Epithelial cell of alveolus of lung (primary cell): ENCODE measurements at places on chromosomes 6 and 20. TPM values are rescaled to one million over a fixed set of nuclear protein-coding genes. Genes with fewer than 3 reads are reported as not detected.

Gene MEI4
- not detected in 2 replicates for total RNA-seq

Gene KLHDC3
- 90.9 and 103 TPM in 2 replicates for total RNA-seq

Gene KCNB1
- under 0.01 TPM in 1 of 2 replicates, not detected in the other for total RNA-seq

Gene UBD
- total RNA-seq, result 0.13 TPM in 1 of 2 replicates, not detected in the other

Gene PPARD
- 17.3 and 21.2 TPM in 2 replicates for total RNA-seq

Gene CD83
- total RNA-seq, result 0.88 and 1.0 TPM in 2 replicates

Gene TPD52L1
- 0.96 and 5.2 TPM in 2 replicates for total RNA-seq

Gene CDSN
- total RNA-seq, result 0.13 TPM in 1 of 2 replicates, not detected in the other

Gene ZNF311
- total RNA-seq, result 1.4 and 2.2 TPM in 2 replicates

Gene TCP11
- total RNA-seq, result not detected in 2 replicates

Gene ANKRD66
- total RNA-seq, result not detected in 2 replicates

Gene NTSR1
- 0.39 TPM in 1 of 2 replicates, not detected in the other for total RNA-seq

Gene KIAA0408
- total RNA-seq, result 1.6 and 2.2 TPM in 2 replicates

Gene ACTR5
- total RNA-seq, result 4.6 and 5.3 TPM in 2 replicates

Gene GPX6
- not detected in 2 replicates for total RNA-seq

Gene AMD1
- total RNA-seq, result 47.9 and 62.3 TPM in 2 replicates

Gene CST5
- 0.13 TPM in 1 of 2 replicates, not detected in the other for total RNA-seq

Gene ADGRF1
- total RNA-seq, result not detected in 2 replicates

Gene GPX5
- total RNA-seq, result not detected in 2 replicates

Gene BPIFB1
- not detected in 2 replicates for total RNA-seq

Gene CTAGE9
- not detected in 2 replicates for total RNA-seq

Gene LTV1
- total RNA-seq, result 12.6 and 14.1 TPM in 2 replicates

Gene FILIP1
- 0.26 and 0.32 TPM in 2 replicates for total RNA-seq

Gene CTCFL
- not detected in 2 replicates for total RNA-seq

Gene IMPG1
- total RNA-seq, result 0.26 TPM in 1 of 2 replicates, not detected in the other

Gene HSPA1L
- total RNA-seq, result 0.48 and 0.78 TPM in 2 replicates

Gene HLA-DQB2
- not detected in 2 replicates for total RNA-seq
